ENCODE measurements at places on chromosomes 13 and 19.

GRCh38 chr13:28337166-28338005 lies 157.5 kb downstream of the FLT1 start:
- no peak for DNase-seq

DNA sequence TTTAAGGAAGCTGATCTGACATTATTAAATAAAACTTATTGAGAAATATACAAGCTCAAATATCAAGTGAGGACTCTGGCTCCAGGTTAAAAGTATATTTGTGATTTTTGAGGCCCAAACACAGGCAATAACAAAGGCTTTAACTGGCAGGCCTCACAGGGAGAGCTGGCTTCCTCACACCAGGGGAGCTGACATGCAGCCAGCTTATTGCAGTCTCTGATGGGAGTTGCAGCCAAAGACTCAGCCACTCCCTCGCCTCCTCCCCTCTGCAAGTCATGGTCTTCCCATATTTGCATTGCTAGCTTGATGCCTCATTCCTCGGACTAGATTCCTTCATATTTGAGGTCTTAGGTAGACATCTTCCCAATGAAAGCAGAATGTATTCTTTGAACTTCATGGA lies 647.1 kb upstream of the SLITRK6 start:
- no peak for DNase-seq

- no peak for DNase-seq
Observed at GRCh38 chr19:20287070-20287469, 120.1 kb downstream of the ZNF486 start.

GRCh38 chr13:113877149-113877990 lies 13.5 kb upstream of the GAS6 start:
- no peak for DNase-seq

DNA sequence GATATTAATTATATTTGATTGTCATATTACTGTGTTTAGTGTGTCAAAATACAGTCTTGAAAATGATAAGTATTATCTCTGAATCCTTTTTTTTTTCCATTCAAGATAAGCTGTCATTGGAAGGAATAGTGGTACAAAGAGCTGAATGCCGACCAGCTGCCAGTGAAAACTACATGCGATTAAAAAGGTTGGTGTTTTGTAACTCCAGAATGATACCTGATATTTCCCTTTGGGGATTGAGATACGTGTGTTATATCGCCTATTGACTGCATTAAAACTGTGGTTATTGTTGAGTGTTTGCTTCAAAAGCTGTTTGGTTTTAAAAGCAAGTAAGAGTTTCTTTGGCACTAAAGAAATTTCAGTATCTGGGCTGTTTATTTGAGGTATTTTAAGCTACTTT lies 6.5 kb upstream of the KCTD4 start:
- DNase-seq: no peak

DNA sequence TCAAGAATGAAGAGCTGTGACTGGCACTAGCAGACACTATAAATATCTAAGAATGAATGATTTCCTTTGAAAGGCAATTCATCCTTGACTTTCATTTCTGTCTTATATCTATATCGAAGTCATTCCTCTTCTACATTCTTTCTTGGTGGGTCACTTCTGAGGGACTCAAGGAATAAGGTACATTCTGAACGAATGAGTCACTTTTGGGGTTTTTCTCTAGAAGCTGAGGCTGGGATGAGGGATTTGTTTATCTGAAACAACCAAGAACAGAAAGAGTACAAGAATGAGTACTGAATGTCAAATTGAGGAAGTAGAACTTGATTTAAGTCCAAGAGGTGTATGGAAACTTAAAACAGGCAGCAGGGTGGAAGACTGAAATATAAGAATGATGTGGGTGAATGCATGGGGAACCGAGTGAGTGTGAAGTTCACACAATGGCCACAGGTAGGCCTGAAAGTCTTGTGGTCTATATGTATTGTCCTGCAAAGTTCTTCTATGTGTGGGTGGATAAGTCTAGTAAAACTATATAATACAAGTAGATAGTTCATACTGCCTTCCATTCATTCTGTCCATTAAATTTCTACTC lies 343.9 kb downstream of the OXGR1 start:
- DNase-seq: no peak

GRCh38 chr19:46191356-46191755 lies 38.2 kb upstream of the IGFL1 start:
- DNase-seq: no peak

GRCh38 chr19:18972851-18973250 lies 31.8 kb upstream of the HOMER3 start:
- no peak for DNase-seq

All from stimulated activated CD8-positive, alpha-beta memory T cell treated with anti-CD3 and anti-CD28 coated beads, Interleukin-4, amount 100 ng/mL, for 4 hours (primary cell).